ENCODE measurements at places on chromosomes 13 and 19.

DNA sequence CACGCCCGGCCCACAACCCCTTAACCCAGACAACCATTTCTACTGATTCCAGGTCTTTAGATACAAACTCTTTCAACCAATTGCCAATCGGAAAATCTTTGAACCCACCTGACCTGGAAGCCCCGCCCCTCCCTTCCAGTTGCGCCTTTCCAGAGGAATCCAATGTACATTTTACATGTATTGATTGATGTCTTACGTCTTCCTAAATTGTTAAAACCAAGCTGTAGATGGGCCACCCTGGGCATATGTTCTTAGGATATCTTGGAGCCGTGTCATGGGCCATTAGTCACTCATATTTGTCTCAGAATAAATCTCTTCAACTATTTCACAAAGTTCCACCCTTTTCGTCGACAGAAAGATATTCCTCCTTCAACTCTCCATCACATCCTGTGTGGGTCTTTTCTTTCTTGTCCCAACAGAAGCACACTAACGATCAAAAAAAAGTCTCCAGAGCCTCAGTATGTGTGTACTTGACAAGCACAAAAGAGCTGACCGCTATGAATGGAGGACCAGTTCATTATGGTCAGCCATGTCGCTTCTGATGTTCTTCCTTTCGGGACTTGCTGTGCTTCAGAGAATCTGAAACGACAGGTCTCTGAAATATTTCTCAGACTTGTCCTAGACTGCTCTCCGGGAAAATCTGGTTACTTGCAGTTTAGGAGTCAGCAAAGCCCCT is 601 bp upstream of the ZNF749 start:
- DNase-seq: no peak

DNA sequence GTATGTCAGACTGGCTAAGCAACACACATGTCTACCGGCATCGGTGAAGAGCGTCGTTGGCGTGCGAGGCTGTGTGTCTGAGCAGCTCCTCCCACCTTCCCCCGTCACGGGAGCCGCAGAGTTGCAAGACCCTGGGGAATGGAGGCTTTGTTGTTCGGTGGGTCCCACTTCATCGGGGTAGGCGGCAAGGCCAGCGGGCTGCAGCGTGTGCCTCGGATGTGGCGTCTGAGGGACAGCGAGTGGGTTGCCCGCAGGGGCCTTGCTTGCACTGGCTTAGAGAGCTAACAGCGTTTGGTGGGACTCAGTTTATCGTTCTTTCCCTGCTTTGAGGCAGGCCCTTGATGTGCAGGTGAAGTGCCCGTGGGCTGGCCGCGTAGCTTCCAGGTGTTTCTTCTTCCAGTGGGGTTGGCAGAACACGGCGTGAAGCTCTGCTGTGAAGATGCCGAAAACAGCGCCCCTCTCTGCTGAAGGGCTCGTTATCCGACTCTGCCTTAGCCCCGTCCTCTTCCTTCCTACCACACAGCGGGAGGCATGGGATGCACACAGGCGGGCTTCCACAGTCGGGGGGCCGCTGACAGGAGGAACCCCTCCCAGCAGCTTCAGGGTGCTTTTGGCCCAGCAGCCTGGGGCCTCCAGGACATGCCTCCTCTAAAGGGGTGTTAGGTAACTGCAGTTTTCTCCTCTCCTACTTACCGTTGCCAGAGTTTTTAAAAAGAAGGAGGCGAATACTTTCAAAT is 85.2 kb downstream of the ATP11A start:
- no peak for DNase-seq

DNA sequence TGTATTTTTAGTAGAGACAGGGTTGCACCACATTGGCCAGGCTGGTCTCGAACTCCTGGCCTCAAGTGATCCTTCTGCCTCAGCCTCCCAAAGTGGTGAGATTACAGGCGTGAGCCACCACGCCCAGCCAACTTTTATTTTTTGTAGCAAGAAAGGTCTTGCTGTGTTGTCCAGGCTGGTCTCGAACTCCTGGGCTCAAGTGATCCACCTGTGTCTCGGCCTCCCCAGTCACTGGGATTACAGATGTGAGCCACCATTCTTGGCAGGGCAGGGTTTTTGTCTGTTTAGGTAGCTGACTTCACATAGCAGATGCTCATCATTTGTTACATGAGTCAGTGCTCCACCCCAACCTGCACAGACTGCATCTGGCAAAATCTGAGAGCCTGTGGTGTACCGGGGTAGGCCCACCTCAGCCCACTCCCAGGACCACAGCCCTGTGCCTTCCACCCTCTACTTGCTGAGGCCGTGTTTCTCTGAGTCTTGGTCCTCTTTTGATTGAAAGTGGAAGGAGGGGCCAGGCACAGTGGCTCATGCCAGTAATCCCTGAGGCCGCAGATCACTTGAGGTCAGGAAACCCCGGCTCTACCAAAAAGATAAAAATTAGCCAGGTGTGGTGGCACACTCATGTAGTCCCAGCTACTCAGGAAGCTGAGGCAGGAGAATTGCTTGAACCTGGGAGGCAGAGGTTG is 4.2 kb upstream of the TNPO2 start:
- no peak for DNase-seq

DNA sequence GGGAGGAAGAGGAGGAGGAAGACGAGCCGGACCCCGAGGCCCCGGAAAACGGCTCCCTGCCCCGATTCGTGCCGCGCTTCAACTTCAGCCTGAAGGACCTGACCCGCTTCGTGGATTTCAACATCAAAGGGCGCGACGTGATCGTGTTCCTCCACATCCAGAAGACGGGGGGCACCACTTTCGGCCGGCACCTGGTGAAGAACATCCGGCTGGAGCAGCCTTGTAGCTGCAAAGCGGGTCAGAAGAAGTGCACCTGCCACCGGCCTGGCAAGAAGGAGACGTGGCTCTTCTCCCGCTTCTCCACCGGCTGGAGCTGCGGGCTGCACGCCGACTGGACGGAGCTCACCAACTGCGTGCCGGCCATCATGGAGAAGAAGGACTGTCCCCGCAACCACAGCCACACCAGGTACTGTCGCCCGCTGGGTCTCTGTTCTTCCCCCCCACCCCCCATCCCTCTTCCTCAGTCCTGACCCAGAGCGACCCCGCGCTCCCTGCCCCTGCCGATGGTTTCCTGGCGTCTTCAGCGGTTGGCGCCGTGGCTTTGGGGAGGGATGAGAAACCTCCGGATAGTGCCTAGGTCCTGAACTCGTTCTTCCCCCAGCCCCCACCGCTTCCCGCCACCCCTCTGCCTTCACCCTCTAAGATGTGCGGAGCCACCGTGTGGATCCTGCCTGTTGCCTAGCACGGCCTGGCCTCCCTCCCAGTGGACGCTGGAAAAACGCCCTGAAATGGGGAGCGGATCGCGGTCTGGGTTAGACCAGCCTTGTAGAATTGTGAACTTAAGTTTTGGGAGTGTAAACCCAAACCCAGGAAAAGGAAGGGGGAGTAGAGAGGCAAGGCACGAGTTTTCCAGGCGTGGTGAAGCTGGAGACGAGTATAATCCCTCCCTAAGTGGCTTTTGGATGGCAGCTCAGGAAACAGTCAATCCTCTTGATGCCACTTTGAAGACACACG is 1.5 kb downstream of the HS6ST3 start:
- no peak for DNase-seq

- peak; percentile 76 for DNase-seq
These were observed 4.9 kb upstream of the ZFP36 start for GRCh38 chr19:39401549-39402345.

DNA sequence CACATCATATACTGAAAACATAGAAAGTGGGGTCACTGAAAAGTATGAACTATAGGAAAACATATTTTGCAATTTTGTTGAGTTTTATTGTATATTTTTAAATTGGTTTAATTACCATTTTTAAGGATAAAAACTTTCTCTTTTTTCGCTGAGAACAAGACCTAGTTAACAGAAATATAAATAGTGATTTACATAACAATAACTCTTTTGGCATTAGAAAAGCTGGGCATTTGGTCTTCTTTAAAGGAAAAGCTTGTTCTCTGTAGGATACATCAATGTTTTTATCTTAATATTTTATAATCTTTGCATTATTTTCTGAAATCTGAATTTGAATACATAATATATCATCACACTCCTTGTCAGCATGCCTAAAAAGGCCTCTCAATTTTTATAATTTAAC is 47.4 kb upstream of the MYCBP2 start:
- no peak for DNase-seq

Measured in stimulated activated CD8-positive, alpha-beta memory T cell treated with anti-CD3 and anti-CD28 coated beads, Interleukin-2, amount 100 ng/mL, for 1 hour (primary cell).